ENCODE measurements at places on chromosomes 7 and 10.

- DNase-seq: no peak
Measured at GRCh38 chr10:21528236-21529031, 3.0 kb upstream of the SKIDA1 start.

DNA sequence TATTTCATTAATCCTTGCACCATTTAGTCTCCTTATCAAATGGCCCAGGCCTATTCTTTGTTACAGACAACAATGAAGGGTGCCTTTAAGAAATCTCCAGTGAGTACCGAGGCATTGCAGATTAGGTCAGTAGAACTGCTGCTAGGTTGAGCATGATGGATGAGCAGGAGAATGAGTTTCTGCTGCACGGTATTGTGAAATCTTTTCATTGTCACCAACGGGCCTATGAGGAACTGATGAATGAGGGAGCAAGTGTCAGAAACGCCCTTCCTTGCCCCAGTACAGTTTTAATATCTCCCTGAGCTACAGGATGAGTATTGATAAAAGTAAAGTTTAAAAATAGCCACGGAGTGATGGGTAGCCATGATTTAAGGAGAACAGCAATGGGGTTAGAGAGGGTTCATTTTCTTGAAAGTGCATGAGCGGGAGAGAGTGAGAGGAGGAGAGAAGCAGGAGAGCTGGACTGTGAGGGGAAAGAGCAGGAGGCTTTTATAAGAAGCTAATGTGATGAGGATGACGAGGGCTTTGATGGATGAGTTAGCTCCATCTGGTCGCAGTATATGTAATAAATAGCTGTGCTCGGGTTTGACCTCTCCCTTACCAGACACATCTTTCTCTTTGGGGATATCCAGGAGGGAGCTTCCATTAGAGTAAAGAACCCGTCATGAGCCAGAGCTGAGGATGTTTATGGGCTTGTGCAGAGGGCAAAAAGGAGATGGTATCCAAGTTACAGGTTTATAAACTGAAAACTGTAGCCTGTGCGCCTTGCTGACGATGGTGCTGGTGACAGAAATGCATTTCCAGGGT lies 526.1 kb downstream of the LRMDA start:
- DNase-seq: no peak

GRCh38 chr7:128030654-128031611 lies at the start of gene LRRC4:
TSS of gene LRRC4 (minus strand) at chr7:128031437. CDS start at chr7:128030640, 797 bp downstream.
- DNase-seq: no peak

- DNase-seq: no peak
Measured at GRCh38 chr10:36280321-36280741, 638.2 kb upstream of the FZD8 start.

- no peak for DNase-seq
Measured at GRCh38 chr7:37916017-37916672, 472 bp downstream of the SFRP4 start.

- no peak for DNase-seq
Measured at GRCh38 chr7:44881610-44882009, 3.7 kb downstream of the PURB start.

- peak; percentile 40 for DNase-seq
Measured at GRCh38 chr7:5630670-5631069, 150.8 kb downstream of the RNF216 start.

DNA sequence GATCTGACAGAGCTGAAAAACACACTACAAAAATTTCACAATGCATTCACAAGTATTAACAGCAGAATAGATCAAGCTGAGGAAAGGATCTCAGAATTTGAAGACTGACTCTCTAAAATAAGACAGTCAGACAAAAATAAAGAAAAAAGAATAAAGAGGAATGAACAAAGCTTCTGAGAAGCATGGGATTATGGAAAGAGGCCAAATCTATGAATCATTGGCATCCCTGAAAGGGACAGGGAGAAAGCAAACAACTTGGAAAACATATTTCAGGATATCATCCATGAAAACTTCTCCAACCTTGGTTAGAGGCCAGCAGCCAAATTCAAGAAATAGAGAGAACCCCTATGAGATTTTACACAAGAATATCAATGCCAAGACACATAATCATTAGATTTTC lies 804.8 kb upstream of the IGFBP3 start:
- no peak for DNase-seq

GRCh38 chr7:128383776-128384175 lies 22.3 kb upstream of the PRRT4 start:
- DNase-seq: no peak

GRCh38 chr10:116827214-116827671 lies 22.1 kb upstream of the ENO4 start:
- no peak for DNase-seq

DNA sequence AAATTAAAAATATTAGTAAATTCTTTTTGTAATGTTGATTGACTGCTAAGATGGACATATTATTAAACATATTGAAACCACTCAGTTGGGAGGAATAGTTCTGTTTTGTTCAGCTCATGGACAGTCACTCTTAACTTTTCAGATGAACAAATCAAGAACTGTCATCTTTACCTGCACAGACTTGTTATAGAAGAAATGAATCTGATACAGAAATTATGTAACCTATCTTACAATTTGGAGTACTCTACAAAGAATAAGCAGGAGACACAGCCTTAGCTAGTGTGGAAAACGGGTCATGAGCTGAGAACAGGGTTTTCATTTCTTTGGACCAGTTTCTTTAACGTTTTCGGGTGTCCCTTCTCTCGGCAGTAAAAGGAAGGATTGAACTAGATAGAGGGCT lies 1.2 kb upstream of the ANLN start:
- DNase-seq: peak; percentile 19

GRCh38 chr7:99440195-99440594 lies 1.5 kb downstream of the CPSF4 start:
- no peak for DNase-seq

- DNase-seq: no peak
Measured at GRCh38 chr10:3874990-3875841, 90.2 kb upstream of the KLF6 start.

Measured in CD4-positive, alpha-beta T cell (primary cell).